Progenitor cell of endocrine pancreas (in vitro differentiated cells): ENCODE measurements at places on chromosomes 13 and 19. TPM values are rescaled to one million over a fixed set of nuclear protein-coding genes. Genes with fewer than 3 reads are reported as not detected.

DNA sequence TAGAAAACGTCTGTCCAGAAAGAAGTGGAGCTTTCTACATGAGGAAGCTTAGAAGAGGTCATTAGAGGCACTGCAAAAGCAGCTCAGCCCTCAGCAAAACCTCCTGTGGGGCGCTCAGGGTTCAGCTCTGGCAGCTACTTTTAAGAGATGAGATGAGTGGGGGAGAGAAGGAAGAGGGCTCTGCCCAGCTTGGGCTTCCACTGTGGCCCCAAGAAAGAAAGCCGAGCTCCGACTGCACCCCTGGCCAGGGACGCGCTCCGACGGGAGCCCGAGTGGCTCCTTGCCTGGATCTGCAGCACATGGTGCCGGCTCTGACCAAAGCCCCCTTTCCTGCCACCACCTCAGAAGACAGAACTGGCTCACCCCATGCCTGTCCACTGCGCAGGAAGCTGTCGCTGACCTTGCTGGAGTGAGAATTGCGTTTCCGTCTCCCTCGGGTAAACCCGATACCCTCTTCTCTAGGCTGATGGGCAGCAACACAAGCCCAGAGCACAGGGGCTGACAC lies 36.4 kb downstream of the NAXD start:
- DNase-seq, result no peak

DNA sequence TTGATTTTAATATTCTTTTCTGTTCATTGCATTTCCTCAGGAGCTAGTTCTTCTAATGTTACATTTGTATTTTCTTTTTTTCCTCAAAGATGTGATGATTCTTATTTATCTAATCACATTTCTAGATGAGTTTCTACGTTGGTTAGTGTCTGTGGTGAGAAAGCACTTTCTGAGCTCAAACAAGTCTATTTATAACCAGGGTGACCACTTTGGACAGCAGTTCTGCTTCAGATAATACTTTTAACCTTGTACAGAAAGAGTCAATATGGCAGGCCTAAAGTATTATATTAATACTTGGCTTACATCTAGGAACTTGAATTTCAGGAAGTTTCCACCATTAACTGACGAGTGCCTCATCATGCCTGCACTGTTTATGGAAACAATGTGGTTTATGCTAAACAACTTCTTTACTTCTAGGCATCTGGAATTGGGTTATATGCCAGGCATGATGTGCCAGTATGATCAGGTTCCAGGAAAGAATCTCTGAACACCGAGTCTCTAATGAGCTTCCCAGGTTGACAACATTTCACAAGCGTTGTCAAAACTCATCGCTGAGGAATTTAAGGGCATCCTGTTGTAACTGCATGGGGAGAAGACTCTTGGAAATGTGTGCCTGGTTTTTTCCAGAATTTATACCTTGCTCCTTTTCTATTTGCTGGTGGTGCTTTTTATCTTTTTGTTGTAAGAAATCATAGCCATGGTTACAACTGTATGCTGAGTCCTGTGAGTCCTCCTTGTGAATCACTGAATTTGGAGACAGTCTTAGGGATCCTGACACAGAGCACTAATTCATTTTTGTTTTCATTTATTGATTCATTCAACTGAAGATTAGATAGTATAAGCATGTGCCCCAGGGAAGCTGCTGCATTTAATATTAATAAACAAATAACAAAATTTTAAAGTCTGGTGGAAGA lies 344.4 kb upstream of the PCDH9 start:
- no peak for DNase-seq

DNA sequence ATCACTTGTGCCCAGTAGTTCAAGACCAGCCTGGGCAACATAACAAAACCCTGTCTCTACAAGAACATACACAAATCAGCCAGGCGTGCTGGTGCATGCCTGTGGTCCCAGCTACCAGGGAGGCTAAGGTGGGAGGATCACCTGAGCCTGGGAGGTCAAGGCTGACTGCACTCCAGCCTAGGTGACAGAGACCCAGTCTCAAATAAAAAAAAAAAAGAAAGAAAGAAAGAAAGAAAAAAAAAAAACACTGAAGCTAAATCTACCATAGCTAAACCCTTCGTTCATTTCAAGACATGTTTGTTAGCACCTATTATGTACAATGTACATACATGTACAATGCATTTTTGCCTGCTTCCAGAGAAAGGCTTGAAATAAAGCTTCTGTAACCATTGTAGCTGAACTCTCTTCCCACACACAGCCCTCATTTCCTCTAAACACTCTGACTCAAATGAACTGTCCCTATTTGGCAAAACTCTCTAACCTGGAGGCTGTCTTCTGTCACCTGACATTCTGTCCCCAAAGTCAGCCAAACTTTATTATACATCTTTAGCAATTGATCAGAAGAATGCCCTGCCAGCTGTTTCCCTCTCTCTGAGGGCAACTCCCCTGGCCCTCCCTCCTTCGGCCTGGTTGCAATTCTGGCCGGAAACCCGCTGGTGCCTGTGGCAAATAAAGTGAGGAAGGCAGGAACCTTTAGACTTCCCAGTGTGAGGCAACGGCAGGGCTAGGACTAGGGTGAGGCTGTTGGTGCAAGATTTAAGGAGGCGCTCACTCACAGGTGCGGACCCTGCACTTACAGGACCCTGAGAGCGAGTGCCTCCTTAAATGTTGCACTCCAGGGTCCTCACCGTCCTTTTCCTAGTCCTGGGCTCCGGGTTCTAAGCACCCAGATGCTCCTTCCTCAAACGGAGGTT lies 1.8 kb downstream of the ETHE1 start:
- no peak for DNase-seq

DNA sequence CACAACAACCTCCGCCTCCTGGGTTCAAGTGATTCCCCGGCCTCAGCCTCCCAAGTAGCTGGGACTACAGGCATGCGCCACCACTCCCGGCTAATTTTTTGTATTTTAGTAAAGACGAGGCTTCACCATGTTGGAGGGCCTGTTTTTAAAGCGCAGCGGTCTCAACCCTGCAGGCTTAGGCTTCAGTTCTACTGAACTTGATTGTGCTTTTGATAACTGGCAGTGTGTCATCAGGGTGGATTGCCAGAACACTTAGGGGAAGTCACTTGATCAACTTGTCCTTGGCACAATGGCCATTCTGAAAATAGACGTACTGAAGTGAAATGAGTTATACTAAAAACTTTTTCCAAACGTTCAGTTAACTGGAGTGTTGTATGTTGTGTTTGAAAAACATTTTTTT lies 472.2 kb downstream of the KLF5 start:
- no peak for DNase-seq

DNA sequence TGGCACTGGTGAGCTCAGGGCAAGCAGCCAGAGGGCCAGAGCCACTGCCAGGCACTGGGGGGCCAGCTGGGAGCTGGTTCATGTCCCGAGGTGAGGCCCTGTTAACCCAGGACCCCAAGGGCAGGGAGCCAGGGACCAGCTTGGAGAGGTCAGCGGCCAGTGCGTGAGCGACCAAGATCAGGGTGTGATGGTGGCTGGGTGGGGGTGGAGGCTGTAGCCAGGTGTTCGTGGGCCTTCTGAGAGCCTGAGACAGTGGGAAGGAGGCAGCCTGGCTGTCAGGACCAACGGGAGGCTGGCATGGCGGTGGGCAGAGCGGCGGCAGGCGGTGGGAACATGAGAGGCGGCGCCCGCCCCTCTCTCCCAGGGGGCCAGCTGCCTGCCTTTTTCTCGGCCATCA lies 8.1 kb upstream of the KPTN start:
- no peak for DNase-seq

- no peak for DNase-seq
These were observed 99.2 kb upstream of the C1QTNF9B start for GRCh38 chr13:23996456-23996855.

DNA sequence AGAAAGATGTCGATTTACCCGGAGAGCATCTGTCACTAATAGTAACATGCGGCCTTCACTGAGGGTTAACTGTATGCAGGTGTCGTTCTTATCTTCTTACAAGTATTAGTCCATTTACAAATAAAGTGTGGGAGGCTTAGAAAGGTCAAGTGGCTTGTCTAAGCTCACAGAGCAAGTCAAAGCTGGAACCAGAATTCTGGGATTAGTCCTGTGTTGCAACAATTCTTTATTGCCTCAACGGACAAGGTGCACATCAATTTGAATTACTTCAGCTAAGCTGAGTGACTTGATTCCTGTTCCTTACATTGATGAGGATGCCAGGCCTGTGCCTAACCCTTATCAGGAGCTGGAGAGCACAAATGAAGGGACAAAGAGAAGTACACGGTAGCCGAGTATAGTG lies 1193.6 kb downstream of the UQCRFS1 start:
- DNase-seq, result no peak

DNA sequence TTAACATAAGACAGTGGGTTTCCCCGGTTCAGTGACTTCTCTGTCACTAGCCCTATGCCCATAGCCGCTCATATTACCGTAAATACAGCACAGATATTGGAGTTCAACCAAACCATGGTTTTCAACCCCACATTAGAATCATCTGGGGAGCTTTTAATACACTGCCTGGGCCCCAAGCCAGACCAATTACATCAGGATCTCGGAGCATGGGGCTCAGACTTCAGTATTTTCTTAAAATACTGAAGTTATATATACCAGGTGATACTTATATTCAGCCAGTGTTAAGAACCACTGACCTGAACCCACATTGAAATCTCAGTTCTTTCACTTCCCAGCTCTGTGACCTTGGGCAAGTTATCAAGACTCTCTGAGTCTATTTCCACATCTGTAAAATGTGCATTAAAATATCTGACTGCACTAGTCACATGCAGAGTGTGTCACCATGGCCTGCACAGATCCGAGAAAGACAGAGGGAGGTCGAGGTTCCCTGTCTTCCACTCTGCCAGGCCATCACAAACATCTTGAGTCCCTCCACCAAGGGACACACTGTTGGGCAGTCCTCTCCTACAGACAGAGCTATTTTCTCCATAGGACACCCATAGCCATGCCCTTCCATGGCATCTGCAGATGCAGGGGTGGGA lies 32.2 kb upstream of the IPO5 start:
- no peak for DNase-seq

- no peak for DNase-seq
These were observed 75.6 kb upstream of the KLF5 start for GRCh38 chr13:72983085-72983768.

GRCh38 chr13:85528491-85529217 lies 270.6 kb downstream of the SLITRK6 start:
- no peak for DNase-seq

GRCh38 chr13:44184740-44185139 lies 188.9 kb upstream of the SERP2 start:
- DNase-seq, result no peak

The PSG3 gene
- not detected in 2 replicates for total RNA-seq

The CYP4F12 gene
- not detected in 2 replicates for total RNA-seq

The TEKTIP1 gene
- total RNA-seq, result 3.8 and 4.0 TPM in 2 replicates

The PSG1 gene
- not detected in 2 replicates for total RNA-seq

The RGS9BP gene
- 0.09 and 0.10 TPM in 2 replicates for total RNA-seq

The CCDC8 gene
- 31.6 and 33.8 TPM in 2 replicates for total RNA-seq

The SIGLEC8 gene
- total RNA-seq, result not detected in 2 replicates

The ACP7 gene
- not detected in 2 replicates for total RNA-seq

The SOX1 gene
- total RNA-seq, result 0.51 and 0.57 TPM in 2 replicates

The COX7A1 gene
- not detected in 2 replicates for total RNA-seq

The RHPN2 gene
- total RNA-seq, result 33.9 and 40.2 TPM in 2 replicates
